ENCODE measurements at places on chromosomes 12 and 14.

- no peak for DNase-seq
Observed at GRCh38 chr12:12654691-12655460, 41.1 kb downstream of the GPR19 start.

DNA sequence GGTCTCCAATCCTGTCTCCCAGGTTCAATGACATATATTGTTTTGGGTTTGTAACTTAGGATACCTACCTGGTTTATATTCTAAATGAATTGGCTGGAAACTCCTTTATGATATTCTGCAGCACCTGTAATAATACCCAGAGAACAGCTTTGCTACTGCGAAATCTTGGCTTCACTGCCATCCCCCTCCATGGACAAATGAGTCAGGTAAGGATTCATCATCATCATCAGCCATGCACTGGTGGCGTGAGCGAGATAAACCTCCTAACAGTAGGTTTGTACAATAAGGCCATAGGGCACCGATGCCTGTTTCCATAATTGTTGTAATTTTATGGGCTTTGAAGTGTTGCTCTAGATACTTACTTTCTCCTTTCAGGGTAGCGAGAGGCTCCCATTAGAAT, 10.7 kb downstream of the DDX47 start:
- no peak for DNase-seq

- no peak for DNase-seq
Observed at GRCh38 chr14:66483322-66483721, 2.8 kb upstream of the CCDC196 start.

- DNase-seq = no peak
Observed at GRCh38 chr12:85005615-85006014, 30.5 kb downstream of the TSPAN19 start.

DNA sequence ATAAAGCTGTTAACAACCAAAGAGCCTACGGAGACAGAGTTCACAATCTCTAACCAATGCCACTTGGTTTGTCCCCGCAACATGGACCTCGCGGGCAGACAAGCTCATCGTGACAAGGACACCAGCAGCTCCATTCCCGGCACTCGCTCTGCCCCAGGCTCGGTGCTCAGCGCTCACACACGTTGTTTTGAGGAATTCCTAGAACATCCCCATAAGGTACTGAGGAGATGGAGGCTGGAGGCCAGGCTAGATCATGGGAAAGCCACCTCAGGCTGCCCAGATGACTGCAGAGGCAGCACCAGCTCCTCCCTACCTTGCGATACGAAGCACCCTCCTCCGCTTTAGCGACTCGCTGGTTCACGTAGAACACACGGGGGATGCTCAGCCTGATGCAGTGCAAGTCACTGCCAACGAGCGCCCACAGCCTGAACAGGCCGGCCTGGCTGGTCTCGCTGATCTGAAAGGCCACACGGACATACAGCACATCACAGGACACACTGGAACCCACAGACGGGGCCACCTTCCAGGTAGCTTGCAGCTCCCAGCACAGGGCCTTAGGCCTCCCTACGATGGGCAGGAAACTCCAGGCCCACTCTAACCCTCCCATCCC, 30.1 kb downstream of the P2RX2 start:
- DNase-seq = no peak

DNA sequence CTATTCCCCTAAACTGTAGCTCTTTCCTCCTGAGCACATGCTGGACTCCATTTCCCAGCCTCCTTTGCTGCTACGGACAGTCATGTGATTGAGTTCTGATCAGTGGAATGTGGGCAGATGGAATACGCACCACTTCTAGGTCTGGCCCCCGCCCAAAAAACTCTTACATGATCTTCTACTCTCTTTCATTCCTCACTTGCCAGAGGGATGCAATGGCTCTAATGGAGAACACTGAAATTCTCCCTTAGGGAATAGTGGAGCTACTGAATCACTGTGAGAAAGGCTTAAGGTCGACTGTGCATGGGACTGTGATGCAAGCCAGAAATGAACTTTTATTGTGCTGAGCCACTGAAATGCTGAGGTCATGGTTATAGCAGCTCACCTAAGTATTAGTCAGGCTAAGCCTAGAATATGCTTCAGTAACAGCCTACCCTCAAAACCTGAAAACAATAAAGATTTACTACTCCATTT, 13.0 kb upstream of the TMED2 start:
- no peak for DNase-seq

GRCh38 chr12:53651737-53652136, 24.1 kb downstream of the ATP5MC2 start:
- no peak for DNase-seq

GRCh38 chr14:73944432-73945158, 5.3 kb downstream of the FAM161B start:
- no peak for DNase-seq

- DNase-seq = no peak
Observed at GRCh38 chr12:121570467-121571283, 10.1 kb downstream of the KDM2B start.

DNA sequence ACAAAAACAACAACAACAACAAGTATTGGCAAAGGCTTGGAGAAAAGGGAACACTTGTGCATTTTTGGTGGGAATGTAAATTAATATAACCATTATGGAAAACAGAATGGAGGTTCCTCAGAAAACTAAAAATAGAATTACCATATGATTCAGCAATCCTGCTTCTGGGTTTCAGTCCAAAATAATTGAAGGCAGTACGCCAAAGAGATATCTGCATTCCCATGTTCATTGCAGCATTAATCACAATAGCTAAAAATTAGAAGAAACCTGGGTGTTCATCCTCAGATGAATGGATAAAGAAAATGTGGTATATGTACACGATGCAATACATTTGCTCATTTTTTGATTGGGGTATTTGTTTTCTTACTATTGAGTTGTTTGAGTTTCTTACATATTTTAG, 813.0 kb downstream of the NRXN3 start:
- no peak for DNase-seq

- DNase-seq = peak; percentile 98
Observed at GRCh38 chr14:74140374-74140850, 55.7 kb downstream of the LIN52 start.

DNA sequence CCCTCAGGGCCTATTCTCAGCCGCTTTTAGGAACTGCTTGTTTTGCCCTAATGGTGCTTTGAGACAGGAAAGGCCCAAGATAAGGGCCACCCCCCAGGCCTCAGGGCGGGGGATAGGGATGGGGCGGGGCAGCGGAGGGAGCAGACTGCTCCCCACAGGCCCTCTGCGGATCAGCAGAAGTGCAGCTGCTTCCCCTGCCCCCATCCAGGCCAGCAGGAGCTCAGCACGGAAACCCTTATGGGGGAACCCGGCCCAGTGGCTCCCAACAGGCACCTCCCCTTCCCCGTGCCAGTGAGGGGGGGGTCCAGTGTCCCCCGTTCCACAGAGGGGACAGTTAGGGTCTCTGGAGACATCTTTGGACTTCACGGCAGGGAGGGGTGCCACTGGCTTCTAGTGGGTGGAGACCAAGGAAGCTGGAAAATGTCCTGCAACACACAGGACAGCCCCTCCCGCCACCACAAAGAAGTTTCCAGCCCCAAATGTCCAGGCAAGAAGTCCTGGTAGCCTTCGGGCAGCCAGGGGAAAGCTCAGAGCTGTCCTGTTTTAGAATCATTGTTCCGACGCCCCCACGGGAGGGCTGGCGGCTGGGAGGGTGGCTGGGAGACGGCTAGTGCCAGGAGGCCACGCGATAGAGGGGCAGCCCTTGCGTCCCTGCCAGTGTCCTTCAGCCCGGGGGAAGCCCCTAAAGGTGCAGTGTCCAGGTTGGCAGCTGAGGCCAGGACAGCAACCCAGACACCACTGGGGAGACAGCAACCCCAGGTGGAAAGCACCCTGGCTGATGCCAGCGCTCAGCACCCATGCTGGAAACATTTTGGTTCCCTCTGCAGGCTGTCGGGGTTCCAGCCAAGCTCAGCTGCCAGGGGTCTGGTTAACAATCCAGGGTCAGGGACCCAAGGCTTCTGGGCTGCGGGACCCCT, 10.4 kb upstream of the GPR132 start:
- DNase-seq = no peak

DNA sequence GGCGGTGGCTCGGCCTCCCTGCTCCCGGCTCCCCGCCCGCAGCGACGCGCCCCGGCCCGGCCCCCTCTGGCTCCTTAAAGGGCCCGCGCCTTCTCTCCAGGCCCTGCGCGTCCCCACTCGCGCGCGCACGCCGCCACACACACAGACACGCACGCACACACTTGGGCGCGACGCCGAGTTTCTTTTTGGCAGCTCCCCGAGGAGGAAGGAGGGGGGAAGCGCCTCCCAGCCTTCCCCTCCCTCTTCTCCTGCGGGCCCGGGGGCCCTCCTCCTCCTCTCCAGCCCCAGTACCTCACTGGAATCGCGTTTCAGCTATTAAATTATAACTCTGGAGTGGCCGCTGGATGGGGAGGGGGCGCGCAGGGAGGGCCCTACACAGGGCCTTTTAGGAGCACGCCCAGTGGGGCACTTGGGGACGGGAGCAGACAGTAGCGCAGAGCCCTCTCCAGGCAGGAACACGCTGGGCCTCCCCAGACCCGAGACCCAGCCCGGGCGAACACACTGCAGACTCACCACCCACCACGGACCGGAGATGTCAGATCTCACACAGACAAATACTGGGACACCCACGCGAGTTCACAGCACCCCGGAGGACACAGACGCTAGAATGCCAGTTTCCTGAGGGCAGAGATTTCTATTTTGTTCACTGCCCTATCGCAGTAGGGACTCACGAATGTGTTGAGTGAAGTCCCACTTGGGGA, 411 bp upstream of the NCOR2 start:
- peak; percentile 99 for DNase-seq

DNA sequence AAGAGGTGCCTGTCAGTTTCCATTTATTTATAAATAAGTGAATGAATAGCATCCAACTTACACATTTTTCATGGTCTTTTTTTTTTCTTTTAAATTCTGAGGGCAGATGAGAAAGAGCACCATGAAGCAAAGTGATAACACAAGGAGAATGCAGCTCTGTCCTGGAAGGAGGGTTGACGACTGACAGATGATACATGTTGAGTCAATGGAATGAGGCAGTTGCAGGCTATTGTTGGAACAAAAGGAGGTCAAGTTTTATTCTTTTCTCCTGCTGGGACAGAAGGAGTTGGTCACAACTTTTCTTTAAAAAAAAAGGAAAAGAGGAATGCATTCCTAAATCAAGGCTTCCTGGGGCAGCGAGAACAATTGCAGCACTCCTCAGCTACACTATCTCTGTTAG, 119.9 kb upstream of the PLEKHG7 start:
- DNase-seq = no peak

DNA sequence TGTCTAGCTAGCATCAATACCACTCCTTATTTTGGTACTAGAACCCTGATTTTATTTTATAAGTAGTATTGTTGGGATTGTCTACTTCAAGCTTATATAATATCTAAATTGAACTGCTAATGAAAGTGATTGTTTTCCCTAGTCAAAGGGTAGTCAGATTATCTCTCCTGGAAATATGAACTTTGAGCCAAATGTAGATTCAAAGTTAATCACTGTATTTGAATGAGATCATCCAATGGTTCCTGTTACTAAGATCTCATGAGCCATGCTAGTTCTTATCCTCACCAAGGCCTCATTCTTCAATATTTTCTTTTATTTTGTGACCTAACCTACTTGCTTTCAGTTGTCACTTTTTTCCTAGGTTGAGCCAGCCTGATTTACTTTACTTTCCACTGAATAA, 276.7 kb downstream of the RASSF9 start:
- no peak for DNase-seq

- DNase-seq = no peak
Observed at GRCh38 chr12:57135527-57136326, 7.4 kb downstream of the LRP1 start.

DNA sequence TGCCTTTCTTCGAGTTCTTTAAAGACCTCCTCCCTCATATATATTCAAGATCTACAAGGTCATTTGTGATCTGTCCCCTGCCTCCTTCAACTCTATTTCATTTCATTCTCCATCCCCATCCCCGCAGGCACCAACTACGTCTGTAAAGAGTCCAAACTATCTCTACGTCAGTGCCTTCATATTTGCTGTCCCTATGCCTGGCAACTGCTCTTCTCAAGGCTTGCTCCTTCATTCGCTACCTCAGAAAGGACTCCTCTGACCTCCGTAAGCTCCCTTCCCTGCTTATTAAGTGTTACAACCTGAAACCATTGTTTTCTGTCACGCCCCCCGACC, 650 bp downstream of the LLPH start:
- no peak for DNase-seq

DNA sequence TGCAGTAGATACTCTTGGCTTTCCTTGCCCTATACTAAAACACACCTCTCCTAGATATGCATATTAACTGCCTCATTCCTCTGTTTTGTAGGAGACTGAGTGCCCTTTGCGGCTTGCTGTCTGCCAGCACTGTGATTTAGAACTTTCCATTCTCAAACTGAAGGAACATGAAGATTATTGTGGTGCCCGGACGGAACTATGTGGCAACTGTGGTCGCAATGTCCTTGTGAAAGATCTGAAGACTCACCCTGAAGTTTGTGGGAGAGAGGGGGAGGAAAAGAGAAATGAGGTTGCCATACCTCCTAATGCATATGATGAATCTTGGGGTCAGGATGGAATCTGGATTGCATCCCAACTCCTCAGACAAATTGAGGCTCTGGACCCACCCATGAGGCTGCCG, 15.4 kb downstream of the TRAFD1 start:
- DNase-seq = no peak

DNA sequence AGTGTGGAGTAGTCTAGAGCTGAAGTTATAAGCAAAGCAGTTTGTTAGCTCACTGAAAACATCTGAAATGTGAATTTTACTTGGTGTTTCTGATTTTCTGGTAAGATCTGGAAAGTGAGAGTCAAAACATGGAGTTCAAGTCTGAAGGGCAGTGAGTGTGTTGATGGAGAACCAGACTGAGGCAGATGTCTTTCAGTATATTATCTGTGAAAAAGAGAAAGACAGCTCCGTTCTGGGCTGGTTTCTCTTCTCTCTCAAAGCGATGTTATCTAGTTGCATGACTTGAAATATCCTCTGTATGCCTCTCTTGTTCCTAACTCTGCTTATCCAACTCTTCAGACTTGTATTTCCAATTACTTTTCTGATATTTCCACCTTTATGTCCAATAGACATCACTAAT, 381.9 kb upstream of the RGS6 start:
- DNase-seq = no peak

GRCh38 chr12:130768120-130768519, 52.0 kb upstream of the RIMBP2 start:
- no peak for DNase-seq

DNA sequence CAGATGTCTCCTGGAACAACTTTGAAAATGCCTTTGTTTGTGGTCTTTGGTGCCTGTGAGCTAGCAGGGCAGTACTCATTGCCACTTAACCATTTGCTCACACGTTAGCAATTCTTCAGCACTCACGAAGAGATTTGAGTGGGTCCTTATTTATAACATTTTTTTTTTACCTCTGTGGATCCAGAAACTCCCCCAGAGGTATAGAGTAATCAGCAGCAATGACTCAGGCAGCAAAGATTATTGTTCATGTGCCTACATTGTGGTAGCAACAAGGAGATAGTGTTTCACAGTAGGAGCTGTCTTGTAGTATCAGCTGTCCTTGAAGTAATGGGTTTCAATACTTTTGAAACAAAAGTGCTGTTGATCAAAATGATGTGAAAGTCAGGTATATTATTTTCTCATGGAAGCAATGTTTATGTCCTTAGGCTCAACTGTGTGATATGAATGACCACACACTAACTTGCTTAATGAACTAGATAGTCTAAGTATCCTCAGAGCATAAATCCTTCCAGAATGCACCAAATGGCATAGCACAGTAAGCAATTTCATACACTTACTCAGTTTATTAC, 304.1 kb downstream of the EGLN3 start:
- no peak for DNase-seq

All from NCI-H187 (cell line).